ENCODE measurements at places on chromosomes 12 and 14.

DNA sequence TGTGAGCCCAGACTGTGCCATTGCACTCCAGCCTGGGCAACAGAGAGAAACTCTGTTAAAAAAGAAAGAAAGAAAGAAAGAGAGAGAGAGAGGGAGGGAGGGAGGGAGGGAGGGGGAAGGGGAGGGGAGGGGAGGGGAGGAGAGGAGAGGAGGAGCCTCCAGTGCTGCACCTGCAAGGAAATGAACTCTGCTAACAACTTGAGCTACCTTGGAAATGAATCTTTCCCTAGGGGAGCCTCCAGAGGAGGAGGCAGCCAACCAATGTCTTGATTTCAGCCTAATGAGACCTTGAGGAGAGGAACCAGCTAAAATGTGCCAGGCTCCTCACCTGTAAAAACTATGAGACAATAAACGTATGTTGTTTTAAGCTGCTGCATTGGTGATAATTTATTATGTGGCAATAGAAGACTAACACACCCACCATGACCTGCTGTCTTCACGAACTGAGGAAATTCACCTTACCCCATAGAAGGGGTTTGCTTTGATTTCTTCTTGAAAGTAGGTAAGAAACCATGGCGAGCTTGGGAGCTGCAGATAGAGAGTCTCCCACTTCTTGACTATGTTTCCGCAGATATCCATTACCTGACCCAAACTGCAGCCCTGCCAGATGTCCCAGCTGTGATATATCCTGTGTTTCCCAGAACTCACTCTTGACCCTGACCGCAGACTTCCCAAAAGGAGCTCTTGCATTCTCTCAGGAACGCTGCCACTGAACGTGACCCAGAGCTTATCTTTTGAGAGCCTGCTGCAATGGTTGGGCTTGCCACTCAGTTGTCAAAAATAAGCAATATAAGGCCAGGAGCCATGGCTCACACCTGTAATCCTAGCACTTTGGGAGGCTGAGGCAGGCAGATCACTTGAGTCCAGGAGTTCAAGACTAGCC, 31.5 kb upstream of the TMPO start:
- no peak for DNase-seq

DNA sequence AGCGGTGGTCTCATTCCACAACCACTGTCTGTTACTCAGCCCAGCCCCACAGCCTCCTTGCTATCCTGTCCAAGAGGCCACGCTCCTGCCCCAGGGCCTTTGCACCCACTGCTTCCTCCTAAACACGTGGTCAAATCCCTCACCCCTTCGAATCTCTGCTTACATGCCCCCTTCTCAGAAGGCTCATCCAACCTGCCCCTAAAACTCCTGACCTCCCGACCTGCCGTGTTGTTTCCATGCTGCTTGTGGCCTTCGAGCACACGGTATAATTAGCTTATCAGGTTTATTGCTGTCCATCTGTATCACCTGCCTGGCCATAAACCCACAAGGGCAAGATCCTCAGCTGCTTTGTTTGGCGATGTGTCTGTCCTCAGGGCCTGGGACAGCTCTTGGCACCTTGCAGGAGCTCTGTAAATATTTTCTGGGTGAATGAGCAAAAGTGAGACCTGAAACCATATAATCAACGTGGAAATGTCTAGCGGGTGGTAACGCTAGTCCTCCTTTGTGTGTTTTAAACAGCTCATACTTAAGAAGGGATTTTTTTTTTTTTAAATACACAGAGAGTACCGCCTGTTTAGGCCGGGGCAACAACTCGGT, 36.0 kb downstream of the SCARB1 start:
- no peak for DNase-seq

GRCh38 chr14:63413009-63413408, 94.3 kb upstream of the GPHB5 start:
- DNase-seq = no peak

- DNase-seq = no peak
Measured at GRCh38 chr12:54146506-54147145, 42.2 kb downstream of the SMUG1 start.

DNA sequence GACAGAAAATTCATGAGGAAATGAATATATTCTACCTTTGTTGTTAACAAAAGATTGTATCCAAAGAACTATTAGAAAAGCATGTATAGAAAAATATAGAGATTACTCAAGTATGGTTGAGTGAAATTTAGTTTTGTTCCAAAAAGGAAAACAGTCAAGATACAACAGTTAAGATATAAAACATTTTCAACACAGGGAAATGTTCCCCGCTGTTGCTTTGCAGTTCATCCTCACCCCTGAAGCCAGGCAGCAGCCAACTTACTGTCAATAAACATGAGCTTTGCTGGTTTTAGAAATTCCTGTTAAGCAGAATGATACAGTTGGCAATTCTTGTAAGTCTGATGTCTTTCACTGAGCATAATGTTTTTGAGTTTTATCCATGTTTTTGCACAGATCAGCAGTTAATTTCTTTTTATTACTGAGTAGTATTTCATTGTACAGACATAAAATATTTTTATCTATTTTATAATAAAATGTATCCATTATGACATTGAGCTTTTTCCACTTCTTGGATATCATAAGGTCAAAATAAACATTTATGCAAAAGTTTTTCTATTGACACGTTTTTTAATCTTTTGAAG, 1.2 kb upstream of the CLEC2B start:
- no peak for DNase-seq

DNA sequence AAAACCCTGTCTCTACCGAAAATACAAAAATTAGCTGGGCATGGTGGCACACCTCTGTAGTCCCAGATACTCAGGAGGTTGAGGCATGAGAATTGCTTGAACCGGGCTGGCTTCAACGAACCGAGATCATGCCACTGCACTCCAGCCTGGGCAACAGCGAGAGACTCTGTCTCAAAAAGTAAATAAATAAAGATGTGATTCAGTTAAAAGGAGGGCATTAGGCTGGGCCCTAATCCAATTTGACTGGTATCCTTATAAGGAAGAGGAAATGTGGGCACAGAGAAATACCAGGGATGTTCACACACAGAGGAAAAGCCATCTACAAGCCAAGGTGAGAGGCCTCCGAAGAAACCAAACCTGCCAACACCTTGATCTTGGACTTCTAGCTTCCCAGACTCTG, 10.1 kb upstream of the DCAF4 start:
- no peak for DNase-seq

- DNase-seq = no peak
Measured at GRCh38 chr14:102696856-102697495, 80.3 kb upstream of the TRAF3 start.

- DNase-seq = no peak
Measured at GRCh38 chr14:36014236-36014635, 162.3 kb downstream of the PTCSC3 start.
